ENCODE measurements at places on chromosomes 3 and 15.

- no peak for DNase-seq
Observed at GRCh38 chr3:50204804-50205412, at the start of gene SLC38A3. TSS of gene SLC38A3 (plus strand) at chr3:50205271. CDS start at chr3:50214200, 8,929 bp downstream.

DNA sequence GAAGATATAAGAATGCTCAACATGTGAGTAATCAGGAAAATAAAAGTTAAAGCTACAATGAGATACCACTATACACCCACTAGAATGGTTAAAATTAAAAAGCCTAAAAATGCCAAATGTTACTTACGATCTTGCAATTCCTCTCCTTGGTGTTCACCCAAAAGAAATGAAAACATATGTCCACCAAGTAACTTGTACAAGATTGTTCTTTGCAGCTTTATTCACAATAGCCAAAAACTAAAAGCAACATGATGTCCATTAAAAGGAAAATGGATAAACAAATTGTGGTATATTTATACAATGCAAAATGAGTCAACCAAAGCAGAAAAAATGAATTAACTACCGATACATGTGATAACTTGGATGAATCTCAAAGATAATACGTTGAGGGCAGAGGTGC lies 301.6 kb upstream of the THBS1 start:
- no peak for DNase-seq

- DNase-seq = peak; percentile 86
Observed at GRCh38 chr3:138389841-138390581, 41.6 kb downstream of the MRAS start.

GRCh38 chr3:120554812-120555606 lies 41.1 kb upstream of the NDUFB4 start:
- no peak for DNase-seq

DNA sequence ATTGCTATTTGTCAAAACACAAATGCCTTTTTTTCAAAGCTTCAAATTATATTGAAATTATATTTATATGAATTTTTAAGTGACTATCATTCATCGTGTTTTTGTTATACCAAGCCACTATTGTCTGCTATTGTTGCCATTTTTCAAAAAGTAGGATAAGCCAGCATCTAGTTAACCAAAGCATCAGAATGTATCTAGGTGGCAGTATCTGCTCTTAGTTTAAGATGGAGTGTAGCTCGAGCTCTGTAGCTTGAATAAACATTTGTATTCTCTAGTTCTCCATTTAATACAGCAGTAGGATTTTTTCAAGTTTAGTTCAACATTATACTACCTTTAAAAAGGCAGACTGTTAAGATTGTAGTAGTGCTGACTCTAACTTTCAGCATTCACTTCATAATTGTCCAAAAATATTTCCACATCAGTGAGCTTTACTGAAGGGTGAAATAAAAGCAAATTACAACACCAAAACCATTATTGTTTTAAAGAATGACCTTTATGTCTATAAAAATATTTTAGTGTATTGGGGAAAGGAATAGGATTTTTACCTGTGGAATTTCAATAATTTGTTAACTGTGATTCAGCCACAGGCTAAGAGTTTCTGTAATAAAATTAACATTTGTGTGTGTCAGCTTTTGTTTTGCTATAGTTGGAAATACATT lies 19.6 kb upstream of the C15orf61 start:
- DNase-seq = peak; percentile 36

- peak; percentile 79 for DNase-seq
Observed at GRCh38 chr15:33104212-33104611, 90.3 kb downstream of the FMN1 start.

DNA sequence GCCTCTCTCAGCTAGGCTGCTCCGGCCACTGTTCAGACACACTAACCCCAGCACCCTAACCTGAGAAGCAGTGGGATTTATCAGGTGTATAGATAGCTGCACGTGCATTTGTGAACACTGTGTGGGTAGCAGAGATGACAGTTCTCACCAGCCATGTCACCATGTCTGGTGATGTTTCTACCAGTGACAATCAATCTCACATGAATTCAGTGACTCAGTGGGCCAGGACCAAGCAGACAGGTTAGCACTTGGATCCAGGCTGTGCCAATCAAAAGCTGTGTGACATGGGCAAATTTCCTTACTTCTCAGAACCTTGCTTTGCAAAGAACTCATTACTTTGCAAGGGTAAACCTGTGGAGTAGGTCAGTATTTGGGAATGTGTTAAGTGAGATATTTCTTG lies 65.3 kb upstream of the GATM start:
- DNase-seq = no peak

DNA sequence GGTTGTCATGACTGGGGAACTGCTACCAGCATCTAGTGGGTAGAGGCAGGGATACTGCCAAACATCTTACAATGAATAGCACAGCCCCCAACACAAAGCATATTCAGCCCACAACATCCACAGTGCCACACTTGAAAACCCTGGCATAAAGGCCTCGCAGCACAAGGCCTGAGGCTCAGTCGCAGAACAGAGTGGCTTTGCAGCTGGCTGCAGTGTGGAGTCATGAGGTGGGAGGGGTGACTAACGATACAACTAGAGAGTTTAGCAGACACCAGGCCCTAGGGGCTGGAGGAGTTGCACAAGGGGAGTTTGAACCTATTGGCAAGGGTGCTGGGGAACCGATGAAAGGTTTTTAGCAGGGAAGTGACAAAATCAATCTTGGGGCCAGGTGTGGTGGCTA lies 32.1 kb downstream of the GRK7 start:
- peak; percentile 45 for DNase-seq

DNA sequence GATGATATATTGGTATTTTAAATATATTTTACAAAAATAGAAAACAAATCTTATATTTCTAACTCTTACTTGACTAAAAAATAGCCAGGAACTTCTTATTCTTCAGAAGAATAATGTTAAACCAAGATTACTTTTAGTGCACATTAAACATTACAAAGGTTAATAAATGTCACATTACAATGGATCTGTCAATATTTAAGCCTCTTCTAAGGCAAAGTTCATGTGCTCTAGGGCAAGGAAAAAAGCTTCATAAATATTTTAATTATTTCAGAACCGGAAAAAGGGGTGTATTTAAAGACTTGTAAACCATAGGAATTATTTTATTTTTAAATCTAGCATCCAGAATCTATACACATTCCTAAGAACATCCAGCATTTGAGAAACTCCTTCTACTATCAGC lies 166.9 kb upstream of the ROBO2 start:
- DNase-seq = no peak

DNA sequence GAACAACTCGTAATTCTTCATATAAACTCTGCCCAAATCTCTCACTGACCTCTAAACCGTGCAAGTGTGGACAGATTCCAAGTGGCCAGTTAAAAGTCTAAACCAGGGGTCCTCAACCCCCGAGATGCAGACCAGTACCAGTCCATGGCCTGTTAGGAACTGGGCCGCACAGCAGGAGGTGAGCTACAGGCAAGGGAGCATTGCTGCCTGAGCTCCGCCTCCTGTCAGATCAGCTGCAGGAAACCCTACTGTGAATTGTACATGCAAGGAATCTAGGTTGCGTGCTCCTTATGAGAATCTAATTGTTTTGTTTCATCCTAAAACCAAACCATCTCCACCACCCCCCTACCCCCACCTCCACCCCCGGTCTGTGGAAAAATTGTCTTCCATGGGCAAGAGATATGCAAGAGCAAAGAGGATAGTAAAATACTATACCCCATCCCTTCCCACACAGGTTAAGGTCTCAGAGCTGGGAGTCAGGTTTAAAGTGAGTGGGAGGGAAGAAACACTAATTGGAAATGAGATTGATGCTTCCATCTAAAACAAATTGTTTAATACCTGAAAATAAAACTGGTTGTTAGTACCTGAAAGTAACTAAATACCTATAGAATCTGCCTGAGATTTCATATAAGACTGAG lies 54.0 kb downstream of the POLQ start:
- no peak for DNase-seq

DNA sequence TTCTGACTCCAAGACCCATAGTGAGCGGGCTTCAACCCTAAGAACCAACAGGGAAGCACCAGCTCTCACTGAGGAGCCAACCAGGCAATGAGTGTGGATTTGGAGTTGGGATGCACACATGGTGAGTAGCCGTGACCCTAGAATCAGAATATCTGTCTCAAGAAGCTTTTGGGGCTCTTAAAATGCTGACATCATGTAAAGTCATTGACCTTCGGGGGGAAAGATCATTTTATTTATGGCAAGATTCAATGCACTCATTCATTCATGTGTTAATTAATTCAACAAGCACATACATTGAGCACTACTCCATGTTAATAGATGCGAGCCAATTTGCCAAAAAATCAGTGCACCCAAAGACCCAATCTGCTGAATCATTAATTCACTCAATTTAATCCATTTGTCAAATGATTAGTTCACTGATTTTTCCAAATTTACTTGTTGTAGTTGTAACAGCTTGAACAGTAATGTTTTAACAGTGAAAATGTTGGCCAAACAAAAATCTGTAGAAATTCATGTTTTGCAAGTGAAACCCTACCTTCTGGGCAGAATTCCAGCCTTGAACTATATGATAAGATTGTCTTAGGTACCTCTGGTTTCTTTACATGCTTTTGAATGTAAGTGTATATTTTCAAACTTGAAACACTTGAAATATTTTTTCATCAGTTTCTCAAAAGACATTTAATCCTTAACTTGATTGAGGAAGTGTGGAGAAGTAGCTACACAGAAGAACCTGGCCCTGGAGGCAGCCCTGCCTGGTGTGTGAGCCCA lies 29.8 kb upstream of the LACTB start:
- DNase-seq = no peak

- DNase-seq = no peak
Observed at GRCh38 chr15:70308735-70309434, 211.2 kb upstream of the TLE3 start.

- peak; percentile 30 for DNase-seq
Observed at GRCh38 chr3:196694202-196694638, 17.8 kb downstream of the CEP19 start.

- DNase-seq = no peak
Observed at GRCh38 chr3:113454630-113455029, 13.3 kb upstream of the CFAP44 start.
